AG04450 (cell line): ENCODE measurements at places on chromosomes 7 and 10.

- DNase-seq: no peak
These were observed 593.8 kb upstream of the GRM3 start for GRCh38 chr7:86049910-86050309.

DNA sequence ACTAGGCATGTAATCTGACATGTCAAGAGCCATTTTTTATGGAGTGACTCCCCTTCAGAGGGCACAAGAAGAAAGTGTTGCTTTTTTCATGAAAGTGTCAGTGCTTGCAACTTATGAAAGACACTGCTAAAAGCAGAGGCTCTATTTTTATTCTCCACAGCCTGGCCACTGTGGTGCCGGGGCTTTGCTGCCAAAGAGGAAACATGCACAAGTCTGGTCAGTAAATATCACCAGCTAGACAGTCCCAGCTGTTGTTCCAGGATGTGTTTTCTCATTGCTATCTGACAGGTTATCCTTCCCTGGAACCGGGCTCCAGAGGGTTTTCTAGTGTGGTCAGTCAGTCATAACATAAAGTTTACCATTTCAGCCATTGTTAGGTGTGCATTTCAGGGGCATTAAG lies 180.7 kb upstream of the PITRM1 start:
- DNase-seq: no peak

DNA sequence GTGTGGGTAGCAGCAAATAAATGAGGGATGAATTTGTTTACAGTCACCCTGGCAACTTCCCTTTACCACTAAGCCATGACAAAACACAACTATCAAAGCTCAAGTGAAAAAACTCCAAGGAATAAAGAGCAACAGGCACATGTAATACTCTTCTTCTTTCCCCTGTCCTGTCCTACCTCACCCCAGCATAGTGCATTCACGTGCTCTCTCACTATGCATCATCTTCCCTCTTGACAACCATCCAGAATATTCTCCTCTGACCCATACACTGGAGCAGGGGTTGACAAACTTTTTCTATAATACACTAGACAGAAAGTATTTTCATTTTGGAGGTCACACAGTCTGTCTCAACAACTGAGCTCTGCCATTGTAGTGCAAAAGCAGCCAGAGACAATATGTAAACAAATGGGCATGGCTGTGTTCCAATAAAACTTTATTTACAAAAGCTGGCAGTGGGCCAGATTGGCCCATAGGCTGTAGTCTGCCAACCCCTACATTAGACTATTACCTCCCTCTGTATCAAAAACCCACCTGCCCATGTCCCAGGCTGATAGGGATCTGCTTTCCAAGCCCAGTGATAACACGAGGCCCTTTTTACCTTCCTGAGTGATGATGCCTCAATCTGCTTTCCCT lies 354.5 kb downstream of the FGFR2 start:
- no peak for DNase-seq

DNA sequence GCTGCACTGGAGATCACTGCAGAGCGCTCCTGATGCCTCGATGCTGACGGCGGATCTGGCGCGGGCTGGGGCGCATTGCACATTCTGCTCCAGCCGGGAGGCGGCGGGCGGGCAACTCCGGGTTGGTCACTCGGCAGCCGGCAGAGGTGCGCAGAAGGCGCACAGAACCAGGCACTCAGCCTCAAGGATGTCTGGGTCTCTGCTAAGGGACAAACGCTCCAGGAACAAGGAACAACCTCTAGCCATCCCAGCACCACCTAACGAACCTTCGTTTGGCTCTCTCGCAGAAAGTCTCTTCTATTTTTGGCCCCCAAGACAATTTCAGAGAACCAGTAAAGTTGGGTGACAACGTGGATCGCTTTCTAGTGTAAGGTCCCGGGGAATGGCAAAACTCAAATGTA lies 254.6 kb downstream of the OTUD1 start:
- DNase-seq: no peak

GRCh38 chr7:1144269-1144771 lies 15.7 kb downstream of the ZFAND2A start:
- DNase-seq: no peak

- no peak for DNase-seq
These were observed 154.8 kb downstream of the DGKB start for GRCh38 chr7:14747701-14748100.

DNA sequence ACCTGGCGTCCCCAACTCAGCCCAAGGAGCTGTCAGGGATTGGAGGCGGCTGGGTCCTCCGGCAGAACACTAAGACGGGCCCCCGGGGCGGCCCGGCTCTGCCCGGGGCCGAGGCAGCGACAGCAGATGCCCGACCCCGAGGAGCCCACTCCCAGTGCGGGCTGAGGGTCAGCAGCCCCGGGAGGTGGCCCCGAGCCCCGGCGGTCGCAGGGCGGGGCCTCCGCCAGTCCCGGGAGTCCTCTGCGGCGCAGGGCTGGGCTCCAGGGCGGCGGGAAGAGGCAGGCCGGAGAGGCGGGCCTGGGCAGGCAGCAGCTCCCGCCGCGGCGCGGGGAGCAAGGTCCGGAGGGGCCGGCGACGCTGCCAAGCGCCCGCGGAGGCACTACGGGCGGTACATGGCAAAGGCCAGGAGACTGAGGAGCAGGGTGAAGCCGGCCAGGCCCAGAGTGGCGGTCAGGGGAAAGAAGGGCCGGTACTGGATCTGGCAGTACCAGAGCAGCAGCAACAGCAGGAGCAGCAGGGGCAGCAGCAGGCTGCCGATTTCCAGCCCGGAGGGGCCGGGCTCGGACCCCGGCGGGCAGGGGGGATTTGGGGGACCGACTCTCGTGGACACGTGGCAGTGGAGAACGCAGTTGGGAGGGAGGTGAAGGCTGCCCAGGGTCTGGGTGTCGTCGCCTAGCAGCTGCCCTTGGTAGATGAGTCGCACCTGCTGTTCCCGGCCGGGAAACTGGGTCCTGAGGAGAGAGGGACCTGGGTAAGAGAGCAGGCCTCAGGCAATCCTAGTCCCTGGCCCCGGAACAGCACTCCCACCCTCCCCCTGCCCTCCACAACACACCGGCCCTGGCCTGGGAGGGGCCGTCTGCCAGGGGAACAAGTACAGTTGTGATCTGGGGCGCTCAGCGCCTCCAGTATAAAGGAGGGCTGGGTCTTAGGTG lies 827 bp upstream of the FASTK start:
- DNase-seq: no peak

DNA sequence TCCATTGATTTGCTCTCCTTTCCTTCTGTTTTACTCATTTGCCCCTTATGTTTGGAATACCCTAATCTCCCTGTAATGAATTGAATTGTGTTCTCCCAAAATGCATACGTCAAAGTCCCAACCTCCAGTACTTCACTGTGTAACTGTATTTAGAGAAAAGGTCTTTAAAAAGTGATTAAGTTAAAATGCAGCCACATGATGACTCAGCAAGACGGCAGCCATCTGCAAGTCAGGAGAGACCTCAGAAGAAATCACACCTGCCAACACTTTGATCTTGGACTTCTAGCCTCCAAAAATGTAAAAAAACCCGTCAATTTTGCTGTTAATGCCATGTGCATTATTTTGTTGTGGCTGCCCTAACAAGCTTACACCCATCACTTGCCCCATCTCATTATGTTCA lies 85.3 kb upstream of the PCLO start:
- no peak for DNase-seq

DNA sequence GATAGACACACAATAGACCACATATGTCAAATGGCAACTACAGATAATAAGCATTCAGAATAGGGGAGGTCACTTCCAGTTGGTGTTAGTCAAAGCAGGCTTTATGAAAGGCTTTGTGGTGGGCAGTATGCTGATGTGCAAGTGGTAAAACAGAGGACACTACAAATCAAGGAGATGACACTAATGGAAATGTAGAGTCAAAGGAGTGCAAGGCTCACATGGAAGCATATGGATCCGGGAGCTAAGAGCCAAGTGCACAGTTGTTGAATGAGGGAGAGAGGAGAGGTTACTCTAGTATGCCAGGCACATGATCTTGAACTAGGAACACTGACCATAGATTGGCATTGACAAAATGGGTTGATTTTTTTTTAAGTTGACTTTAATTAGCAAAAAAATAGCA lies 62.7 kb downstream of the GRM3 start:
- no peak for DNase-seq

DNA sequence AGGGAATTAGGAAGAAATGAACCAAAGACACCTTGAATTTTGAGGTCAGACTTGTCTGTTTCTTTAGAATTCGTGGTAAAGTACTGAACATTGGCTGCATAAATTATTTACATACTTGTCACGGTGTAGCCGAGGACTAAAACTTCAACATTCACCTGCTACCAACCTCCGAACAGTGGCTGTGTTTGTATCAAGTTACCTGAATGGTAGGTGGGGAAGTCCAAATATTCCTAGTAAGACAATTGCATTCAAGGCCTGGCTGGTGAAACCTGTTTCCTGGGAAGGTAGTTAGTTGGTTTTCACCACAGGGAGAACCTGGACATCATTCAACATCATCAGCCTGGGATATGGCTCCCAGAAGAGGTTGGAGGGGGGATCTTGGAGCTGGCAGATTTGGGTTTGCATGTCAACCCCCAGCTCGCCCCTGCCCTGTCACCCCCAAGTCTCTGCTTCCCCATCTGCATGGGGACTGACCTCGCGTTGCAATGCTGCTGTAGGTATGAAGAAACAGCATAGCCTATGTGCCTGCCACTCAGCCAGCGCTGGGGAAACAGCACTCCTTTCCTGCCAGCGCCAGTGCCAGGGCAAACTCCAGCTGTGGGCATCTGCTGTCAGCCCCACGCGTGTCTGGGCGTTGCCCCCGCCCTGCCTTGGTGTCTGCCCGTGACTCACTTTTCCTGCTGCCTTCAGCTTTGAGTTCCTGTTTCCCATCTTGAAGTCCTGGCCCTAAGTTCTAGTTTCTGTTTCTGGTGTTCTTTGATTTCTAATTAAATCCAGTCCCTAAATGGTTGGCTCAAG lies 12.7 kb upstream of the LARP4B start:
- DNase-seq: no peak

- DNase-seq: no peak
These were observed 32.3 kb downstream of the RBM17 start for GRCh38 chr10:6121146-6121545.

DNA sequence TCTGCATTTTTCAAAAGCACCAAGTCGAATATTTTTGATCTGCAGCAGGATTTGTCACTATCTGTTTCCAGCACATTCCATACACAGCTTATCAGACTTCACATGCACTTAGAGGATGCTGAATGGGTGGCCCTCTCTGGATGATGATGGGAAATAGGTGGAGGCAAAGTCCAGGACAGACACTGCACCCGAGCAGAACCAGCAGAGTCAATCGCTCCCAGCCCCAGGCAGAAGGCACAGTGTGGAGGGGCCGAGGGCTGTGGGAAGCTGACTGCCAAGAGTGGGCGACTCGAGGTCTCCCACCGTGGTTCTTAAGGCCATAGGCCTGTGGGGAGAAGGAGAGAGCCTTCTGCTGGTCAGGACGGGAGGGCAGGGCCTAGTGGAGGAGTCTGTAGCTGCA lies 490.2 kb upstream of the MGMT start:
- DNase-seq: no peak

DNA sequence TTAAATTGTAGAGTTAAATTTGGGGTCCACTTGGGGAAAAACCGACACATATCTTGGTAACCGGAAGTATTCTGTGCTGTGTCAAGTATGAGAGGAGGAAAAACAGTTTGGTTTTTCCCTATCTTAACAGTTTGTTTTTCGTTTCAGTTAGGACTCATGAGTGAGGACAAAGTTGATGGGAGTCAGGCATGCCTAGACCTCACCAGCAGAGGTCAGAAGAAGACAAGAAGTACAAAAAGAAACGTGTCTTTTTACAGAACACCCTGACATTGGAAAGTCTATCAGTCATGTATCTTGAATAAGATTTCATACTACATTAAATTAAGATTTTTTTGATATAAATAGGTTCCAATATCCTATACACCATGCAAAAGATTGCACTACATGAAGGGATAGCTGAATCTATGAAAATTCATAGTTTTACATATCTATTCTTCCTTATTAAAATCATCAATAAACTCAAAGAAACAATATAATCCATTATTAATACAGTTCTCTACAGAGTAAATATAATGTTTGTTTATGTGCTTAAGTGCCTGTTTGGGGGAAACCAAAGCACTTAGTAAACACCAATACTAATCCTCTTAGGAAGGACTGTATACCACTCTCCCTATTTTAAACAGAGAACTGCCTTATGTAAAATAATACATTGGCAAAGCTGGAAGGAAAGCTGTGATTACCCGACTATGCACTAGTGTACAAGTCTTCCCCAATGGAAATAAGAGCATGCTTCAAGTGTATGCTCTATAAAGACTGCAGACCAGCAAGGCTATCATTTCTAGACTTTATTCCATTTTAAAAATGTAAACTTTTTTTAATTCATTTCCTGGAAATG lies 95.6 kb downstream of the USP6NL start:
- peak; percentile 32 for DNase-seq

DNA sequence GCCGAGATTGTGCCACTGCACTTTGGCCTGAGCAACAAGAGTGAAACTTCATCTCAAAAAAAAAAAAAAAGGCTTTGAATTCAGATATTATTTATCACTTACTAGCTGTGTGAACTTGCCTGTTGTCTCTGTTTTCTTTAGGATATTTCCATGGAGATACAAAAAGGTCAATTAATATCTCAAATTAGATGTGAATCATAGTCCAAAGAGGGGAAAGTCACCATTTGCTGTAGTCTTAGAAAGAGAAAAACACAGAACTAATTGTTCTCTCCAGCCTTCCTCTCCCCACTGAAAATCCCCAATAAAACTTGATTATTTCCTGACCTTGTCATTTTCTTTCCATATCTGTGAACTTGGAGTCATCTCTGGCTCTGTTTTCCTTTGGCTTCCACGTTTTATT lies 21.2 kb downstream of the HEPACAM2 start:
- no peak for DNase-seq

GRCh38 chr7:130494431-130494858 lies 2.6 kb downstream of the MEST start:
- no peak for DNase-seq

- DNase-seq: no peak
These were observed 757 bp downstream of the RAB19 start for GRCh38 chr7:140404565-140405065.

GRCh38 chr10:80409121-80409520 lies 770 bp downstream of the PRXL2A start:
- no peak for DNase-seq

DNA sequence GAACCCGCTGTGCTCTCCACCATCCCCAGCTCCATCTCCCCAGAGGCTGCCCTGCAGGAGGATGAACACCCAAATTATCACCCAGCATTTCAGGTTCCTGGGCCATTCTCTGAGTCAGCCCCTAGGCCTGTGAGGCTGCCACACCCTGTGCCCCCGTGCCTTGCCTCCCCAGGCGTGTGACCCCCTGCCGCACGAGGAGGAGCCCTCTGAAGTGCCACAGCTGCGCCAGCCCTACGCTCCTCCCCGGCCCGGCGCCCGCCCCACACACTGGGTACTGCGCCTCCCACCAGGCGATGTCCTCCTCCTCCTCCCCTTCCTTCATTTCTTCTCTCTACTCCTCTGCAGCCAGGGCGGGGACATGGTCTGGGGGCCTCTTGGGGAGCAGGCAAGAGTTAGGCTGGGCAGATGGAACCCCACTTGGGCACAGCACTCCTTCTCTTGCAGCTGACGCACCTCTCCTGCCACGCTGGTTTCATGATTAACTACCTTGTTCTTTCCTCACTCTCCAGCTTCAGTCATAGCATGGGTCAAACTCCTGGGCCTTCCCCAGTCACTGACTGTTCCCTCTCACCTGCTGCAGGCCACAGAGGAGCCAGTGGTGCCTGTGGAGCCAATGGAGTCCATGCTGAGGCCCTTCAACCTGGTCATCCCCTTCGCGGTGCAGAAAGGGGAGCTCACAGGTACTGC lies 12.7 kb upstream of the ATP6V1F start:
- DNase-seq: no peak

GRCh38 chr7:105098863-105099515 lies 85.0 kb downstream of the KMT2E start:
- DNase-seq: no peak
